ENCODE measurements at places on chromosomes 2 and 18.
A peak's percentile ranks its signal among the peaks of the same experiment; 100 is the strongest.

DNA sequence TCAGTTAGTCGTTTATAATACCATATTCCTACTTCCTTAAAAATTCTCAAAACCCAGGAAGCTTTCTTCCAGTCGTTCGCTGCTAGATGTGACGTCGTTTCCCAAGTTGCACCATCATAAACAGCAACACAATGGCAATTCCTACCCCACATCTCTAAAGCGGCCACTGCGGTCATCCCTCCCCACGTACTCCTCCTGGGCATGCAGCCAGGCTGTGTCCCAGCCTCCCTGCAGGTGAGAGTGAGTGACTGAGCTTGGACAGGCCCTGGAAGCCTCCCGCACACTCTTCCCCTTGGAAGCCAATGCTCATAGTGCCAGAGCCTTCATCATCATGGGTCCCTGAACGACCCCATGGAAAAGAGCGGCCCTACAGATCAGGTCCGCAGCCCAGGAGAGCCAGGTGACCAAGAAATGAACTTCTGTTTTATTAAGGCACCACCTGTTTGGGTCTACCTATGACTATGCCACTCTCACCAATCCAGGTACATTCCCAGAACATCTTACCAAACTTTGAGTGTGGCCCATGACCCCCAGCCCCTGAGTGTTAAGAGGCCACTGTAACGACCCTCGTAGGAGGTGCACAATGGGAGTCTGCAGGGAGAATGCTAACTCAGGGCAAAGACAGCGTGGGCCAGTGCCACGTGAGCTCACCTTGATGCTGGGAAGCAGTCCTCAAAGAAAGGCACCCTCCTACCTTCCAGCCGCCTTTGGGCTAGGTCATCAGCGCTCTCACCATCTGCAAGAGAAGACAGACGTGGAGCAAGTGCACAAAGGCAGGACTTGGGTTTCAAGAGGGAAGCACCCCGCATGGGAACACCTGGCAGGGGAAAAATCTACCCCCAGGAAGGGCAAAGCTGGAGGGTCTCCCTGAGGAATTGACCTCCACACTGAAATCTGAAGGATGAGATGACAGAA is 74.7 kb upstream of the RAB6C start:
- DNase-seq = no peak

DNA sequence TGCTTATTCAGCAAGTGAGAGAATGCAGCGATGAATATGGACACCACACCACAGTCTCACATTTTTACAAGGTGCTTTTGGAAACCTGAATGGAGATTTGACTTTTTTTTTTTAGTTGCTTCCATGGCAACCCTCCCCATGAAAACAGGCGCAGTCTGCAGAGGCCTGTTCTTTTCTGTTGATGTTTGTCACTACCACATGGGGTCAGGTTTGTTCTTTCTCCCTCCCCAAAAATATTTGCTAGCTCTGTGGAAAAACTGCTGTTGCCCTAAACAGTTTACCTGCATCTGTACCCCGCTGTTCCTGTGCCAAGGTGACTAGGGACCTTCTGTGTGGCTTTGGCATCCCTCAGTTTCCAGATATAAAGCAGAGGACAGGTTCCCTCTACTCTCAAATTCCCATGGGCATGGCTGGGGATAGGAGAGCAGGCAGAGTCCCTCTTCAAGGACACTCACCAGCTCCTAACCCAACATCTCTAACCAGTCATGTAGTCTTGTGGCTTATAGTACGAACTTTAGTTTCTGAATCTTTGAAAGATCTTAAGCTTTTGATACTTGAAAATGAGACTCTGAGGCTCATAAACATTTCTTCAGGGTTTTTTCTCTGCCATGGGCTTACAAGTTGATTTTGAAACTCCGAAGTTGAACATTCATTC is 14.7 kb upstream of the MAPRE2 start:
- no peak for DNase-seq

DNA sequence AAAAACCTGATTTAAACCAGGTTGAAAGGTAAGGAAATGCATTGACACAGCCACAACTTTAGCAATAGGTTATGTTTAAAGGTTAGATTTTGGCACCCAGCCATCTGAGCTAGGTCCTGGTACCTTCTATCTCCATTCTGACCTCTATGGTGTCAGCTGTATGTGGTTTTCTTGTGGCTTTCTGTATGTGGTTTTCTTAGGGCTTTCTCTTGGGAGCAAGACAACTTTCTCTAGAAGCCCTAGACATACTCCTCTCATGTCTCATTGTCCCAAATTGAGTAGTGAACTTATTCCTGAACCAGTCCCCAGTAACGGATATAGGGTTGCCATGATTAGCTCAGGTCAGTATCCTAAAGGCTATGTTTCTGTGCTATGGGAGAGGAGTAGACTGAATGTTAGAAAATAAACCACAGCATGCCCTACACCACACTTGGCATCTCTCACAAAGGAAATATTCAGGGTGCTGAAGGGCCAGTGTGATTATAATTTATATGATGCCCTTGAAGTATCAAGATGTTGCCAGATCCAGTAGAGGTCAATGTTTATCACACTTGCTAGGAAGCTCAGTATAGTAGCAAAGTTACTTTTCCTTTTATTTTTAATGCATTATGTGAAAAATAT is 176.1 kb downstream of the CAPN13 start:
- DNase-seq = peak; percentile 21

- DNase-seq = no peak
Measured at GRCh38 chr2:199348871-199349270, 108.9 kb downstream of the SATB2 start.

DNA sequence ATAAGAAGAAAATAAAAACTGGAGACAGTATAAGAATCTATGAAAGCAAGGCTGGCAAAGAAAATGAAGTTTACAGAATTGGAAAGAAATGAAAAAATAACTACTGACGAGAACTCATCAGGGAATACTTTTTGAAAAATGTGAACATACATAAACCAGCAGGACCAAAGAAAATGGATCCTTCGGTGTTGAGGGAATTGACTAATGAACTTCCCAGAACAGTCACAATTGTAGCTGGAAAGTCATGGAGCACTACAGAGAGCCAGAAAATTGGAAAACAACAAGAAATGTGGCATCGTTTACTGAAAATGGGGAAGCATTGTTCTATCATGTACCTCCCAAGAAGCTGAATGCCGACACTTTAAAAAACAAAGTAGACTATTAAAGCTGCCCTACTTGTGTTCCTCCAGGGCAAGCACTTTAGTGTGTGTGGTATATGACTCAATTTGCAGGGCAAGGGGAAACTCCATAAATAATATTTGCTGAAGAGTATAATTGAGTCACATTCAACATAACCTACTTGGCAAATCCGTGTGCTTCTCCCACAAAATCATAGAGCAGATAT is 1221.6 kb upstream of the NRXN1 start:
- DNase-seq = no peak

DNA sequence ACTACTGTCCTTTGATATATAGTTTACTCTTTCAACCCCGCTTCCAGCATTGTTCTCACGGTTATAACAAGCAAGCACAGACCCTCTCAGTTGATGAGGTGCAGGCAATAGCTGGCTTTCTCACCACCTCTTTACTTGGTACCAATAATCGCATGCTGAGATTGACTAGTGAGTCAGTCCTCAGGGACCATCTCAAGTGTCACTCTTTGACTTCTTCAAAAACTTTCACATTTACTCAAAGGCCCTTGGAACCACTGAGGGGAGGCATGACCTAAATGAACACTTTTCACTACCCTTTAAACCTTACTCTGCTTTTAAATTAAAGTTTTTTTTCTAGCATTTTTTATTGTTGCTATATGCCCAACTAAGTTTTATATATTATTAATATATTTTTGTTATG is 101.8 kb downstream of the DAW1 start:
- no peak for DNase-seq

GRCh38 chr18:4605212-4605611 is 150.1 kb upstream of the DLGAP1 start:
- DNase-seq = no peak

DNA sequence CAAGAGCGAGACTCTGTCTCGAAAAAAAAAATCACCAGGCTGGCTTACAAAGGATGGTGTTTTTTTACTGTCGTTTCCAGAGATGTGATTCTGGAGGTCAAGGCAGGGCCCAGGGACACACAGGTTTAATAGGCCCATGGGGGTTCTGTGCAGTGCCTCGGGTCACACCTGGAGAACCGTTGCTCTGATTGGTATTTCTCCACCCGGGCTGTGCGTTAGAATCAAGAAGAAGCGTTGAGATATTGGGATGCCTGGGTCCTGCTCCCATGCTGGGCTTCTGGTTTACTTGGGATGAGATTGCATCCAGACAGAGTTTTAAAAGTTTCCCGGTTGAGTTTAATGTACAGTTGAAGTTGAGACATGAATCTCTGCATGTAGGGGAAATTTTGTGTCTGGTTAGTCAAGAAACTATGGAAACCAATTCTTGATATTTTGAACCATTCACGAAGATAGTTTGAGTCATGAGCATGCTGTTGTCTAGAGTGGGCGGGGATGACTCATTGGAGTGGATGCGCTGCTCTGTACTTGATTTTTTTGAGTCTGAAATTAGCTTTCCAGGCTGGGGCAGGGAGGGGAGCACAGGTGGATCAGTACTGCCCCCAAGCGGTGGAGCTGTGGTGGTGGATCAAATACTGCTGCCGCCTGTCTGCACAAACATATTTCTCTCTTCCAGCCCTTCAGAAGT is 50.1 kb downstream of the GREB1 start:
- peak; percentile 88 for DNase-seq

- no peak for DNase-seq
Measured at GRCh38 chr2:236862961-236863728, 222.5 kb upstream of the COPS8 start.

DNA sequence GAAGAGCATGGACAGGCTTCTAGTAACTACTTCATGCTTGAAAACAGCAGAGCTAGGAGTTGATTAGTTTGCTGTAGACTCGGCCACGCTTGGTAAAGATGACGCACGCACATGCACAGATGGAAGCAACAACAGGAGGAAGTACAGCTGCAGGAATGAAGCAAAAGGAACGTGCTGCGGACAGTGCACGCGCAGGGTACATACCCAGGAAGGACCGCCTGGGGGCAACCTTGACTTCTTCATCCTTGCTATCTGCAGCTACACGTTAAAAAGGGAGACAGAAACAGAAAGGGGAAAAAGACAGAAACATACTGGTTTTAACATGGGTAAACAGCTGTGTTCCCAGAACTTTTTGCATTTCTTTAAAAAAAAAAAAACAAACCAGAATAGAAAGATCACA is 17.7 kb downstream of the SLC66A2 start:
- no peak for DNase-seq

DNA sequence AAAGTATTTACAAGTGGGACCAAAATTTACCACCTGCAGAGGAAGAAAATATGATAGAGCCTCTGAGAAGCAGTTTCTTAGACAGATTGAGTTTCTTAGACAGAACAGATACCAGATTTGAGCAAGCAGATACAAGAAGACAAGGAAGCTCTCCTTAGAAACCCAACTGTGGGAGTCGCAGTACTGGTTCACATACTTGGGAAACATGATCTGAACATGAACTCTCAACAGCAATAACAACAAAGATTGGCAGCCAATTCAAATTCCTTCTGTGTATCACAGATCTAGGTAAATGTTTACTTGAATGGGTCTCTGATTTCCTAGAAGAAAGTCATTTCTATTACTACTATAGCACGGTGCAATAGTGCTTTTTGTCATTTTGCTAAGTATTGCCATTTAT is 82.1 kb downstream of the OLA1 start:
- no peak for DNase-seq

DNA sequence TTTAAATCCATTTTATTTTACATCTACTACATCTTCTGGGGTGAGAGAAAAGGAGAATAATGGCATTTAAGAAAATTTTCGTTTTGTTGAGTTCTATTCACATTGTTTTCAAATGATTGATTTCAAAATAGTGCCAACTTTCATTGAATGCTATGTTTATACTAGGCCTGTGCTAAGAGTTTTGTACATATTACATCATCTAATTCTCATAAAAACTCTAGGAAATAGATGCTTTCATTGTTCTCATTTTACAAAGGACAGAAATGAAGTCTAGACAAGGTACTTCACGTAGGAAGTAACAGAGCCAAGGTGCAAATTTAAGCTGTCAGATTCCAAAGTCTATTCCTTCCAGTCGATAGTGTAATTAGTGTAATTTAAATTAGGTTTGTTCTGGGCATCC is 402.8 kb upstream of the UBE2E3 start:
- DNase-seq = no peak

- no peak for DNase-seq
Measured at GRCh38 chr2:74951211-74951754, 7.2 kb upstream of the POLE4 start.

DNA sequence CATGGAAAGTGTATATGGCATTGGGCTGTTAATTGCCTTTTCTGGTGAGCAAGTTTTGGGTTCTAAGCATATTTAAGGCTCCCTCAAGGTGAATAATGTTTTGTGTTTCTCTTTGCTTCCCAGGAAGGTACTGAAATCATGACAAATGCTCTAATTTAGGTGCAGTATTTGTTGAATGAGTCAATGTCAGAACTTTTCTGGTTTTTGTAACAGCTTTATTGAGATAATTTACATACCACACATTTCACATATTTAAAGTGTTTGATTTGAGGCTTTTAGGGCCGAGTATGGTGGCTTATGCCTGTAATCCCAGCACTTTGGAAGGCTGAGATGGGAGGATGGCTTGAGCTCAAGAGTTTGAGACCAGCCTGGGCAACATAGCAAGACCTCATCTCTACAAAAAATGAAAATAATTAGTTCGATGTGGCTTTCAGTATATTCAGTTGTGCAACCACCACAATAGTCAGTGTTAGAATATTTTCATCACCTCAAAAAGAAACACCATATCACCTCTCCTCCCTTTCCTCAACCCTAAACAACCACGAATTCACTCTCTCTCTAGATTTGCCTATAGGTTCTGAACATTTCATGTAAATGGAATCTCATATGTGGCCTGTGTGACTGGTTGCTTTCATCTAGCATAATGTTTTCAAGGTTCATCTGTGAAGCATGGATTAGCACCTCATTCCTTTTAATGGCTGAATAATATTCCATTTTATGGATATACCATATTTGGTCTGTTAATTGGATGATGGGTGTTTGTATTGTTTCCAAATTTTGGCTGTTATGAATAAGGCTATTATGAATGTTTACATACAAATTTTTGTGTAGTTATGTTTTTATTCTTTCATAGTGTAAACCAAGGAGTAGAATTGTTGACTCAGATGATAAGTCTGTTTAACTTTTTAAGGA is 54.9 kb downstream of the MGAT5 start:
- no peak for DNase-seq

DNA sequence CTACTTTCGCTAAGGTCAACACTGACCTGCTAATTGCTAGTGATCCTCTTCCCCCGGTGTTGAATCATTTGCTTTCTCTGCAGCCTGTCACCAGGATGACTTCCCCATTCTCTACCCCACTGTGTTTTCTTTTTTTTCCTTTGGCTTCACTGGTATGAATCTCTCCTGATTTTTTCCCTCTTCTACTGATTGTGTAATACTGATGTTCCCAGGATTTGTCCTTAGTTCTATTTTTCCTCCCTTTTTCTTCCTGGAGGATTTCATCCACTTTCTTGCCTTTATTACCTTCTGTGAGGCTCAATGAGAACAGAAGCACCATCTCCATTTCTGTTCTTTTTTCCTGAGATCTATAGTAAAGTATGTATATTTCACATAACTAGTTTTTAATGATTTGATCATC is 14.1 kb upstream of the MSH2 start:
- no peak for DNase-seq

GRCh38 chr2:239315308-239315707 is 85.5 kb downstream of the HDAC4 start:
- DNase-seq = no peak

Data from activated CD4-positive, alpha-beta T cell treated with anti-CD3 and anti-CD28 coated beads, Interleukin-2, Interleukin-6, amounts not matched to agents 100 ng/mL and 50 ng/mL, durations not matched to agents 16 hours and 8 hours (primary cell).